Naive B cell (primary cell): ENCODE measurements at places on chromosomes 3 and 15.

DNA sequence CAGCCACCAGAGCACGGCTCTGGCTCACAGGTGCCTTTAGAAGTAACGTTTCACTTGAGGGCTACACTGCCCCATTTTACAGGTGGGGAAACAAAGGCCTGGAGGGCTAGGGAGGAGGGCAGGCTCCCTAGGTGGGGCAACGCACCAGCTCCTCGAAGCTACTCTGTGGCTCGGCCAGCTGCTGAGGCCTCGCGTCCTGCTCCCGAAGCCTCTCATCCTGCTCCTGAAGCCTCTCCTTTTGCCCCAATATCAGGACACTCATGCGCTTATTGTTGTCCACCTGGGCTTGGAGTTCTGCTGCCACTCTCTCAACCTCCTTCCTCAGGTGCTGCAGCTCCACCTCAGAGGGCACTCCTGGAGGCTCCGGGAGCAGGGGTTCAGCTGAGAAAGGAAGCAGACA is 28.2 kb upstream of the OR4F6 start:
- no peak for DNase-seq

- no peak for DNase-seq
Observed at GRCh38 chr3:76627236-76627635, 412.7 kb upstream of the ROBO2 start.

- no peak for DNase-seq
Observed at GRCh38 chr15:81095690-81096365, 38.2 kb upstream of the CFAP161 start.

- DNase-seq, result no peak
Observed at GRCh38 chr15:67792250-67792942, 32.9 kb upstream of the SKOR1 start.

DNA sequence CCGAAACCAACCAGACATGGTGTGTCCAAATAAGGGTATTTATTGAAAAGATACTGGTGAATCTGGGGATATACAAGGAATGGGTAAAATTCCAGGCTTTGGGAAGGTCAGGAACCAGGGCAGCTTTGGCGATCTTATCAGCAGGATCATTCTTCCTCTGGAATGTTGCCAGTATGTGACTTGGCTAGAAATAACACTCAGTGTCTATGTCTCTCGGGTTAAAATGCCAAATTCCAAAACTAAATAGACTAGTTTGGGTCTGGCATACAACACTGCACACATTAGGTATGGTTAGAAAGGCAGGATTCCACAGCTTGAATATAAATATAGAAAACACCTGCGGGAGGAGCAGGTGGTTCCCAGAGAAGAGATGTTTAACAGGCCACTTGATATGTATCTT is 220.2 kb upstream of the CD96 start:
- no peak for DNase-seq

DNA sequence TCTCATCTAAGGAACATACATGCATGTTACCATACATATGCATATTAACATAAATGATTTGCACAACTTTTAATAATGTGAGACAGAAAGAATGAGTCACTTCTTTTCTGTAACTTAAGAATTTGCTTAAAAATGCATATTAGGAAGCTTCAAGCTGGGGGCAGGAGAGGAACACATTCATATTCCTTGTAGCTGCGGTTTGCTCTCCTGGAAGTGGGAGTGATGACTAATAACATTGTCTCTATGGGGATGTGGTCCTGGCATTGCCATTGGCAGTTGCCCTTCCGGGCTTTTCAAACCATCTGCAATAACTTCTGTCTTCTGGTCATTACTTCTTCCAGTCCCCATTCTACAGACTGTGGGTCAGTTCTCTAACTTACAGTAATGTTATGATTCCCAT is 15.6 kb downstream of the CHST2 start:
- DNase-seq, result no peak

DNA sequence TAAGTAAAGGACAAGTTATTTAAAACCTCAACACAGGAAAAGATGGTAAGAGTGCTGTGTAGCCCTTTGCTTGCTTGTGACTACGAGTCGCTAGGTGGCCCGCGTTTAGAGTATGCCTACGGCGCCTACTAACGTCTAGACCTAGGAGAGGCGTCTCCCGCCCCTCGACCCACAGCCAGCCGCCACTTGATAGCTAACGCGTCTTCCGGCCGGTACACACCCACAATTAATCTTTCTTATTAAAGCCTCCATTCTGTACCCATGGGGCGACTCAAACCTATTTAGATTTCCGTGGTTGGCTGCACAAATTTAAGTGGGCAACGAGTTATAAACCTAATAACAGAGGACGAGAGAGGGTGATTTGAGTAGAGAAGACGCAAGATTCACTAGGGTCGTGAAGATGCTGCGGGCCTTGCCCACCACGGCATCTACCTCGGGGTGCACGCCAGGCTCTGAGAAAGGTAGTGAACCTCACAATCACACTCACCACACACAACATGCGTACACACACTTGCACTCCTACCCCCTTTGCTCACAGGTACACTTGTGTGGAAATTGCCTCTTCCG is 12.0 kb downstream of the SOX2 start:
- no peak for DNase-seq

GRCh38 chr15:66720206-66721010 is 18.4 kb downstream of the SMAD6 start:
- DNase-seq, result no peak
